Activated CD4-positive, CD25-positive, alpha-beta regulatory T cell treated with anti-CD3 and anti-CD28 coated beads, Interleukin-2, amount 50 U/mL, for 16 hours (primary cell): ENCODE measurements at places on chromosomes 6 and 20.

- no peak for DNase-seq
Measured at GRCh38 chr6:36318690-36319435, 17.8 kb downstream of the BNIP5 start.

DNA sequence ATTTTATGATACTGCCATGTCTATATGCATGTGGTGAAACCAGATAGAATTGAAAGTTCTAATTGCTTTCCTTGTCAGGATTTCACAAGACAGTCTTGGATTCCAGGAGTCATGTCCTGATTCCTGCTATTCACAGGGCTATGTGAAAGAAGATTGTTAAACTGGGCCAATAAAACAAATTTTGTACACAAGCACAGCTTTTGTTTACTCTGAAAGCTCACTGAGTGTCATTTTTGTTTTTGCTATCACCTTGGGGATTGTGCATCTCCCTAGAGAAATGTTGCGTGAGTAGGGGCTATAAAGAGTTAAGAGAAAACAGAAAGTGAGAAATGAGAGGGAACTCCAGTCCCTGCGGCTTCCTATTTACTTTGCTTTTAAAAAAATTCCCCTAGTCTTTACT lies 627.5 kb downstream of the PKHD1 start:
- DNase-seq, result no peak

GRCh38 chr6:85574932-85575598 lies 18.6 kb downstream of the SNX14 start:
- DNase-seq, result no peak

DNA sequence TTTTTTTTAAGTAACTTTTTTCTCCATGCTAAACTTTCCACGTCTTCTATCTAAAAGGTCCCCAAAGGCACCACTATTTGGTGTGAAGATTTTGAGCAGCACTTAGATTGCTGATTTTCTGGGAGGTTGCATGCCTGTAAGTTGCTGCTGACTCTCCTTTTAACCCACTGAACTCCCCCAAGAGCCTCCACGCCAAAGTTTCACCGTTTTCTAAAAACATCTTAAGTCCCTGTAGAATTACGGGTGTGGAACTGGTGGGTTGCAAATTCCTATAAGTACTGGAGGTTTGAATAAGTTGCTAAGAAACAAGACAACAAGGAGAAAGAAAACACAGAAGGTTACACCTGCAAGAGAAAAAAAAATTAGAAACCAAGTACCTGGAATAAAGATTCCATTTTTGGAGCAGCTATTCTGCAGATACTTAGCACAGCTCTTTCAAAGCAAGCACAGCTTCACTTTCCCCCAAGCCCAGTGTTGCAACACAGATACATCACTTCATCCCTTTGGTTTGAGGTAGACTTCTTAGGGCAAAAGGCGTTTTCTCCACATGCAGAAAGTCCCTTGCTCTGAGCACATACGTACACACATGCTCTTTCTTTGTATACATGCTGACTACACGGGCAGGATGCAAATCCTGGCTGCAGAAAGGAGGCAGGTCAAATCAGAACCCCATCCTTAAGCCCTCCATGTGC lies 5.0 kb downstream of the JAG1 start:
- no peak for DNase-seq

DNA sequence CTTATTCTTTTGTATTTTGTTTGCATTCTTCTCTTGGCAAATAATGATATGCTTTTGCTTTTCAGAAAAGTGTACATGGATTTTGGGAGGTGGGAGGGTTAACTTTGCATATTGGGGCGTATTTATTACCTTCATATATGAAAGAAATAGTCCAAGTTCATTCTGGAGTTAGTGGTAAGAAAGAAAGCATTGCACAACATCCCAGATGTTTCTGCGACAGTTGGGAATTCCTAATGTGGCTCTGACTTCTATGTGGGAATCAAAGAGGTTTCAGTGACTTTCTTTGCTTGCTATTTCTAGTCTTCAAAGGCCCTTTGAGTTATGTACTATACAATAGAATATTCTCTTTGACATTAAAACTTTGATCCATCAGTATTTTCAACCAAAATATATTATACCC lies 78.1 kb downstream of the MMUT start:
- no peak for DNase-seq

GRCh38 chr6:71977884-71978283 lies 91.5 kb downstream of the RIMS1 start:
- no peak for DNase-seq

- no peak for DNase-seq
Measured at GRCh38 chr20:37276494-37277252, 12.8 kb upstream of the MANBAL start.
